Upper lobe of left lung (tissue), 6 donors: ENCODE measurements at places on chromosomes 5 and 9. TPM values are rescaled to one million over a fixed set of nuclear protein-coding genes. Genes with fewer than 3 reads are reported as not detected.

GRCh38 chr5:78320401-78320800 is 25.9 kb upstream of the AP3B1 start:
- H3K4me1 ChIP-seq = no peaks in the 10 kb centered on the region
- no peak overlapping the region for H3K27ac ChIP-seq
- H3K4me3 ChIP-seq = no peak overlapping the region
- no peaks in the 10 kb centered on the region for H3K27me3 ChIP-seq
- DNase-seq = no peak

DNA sequence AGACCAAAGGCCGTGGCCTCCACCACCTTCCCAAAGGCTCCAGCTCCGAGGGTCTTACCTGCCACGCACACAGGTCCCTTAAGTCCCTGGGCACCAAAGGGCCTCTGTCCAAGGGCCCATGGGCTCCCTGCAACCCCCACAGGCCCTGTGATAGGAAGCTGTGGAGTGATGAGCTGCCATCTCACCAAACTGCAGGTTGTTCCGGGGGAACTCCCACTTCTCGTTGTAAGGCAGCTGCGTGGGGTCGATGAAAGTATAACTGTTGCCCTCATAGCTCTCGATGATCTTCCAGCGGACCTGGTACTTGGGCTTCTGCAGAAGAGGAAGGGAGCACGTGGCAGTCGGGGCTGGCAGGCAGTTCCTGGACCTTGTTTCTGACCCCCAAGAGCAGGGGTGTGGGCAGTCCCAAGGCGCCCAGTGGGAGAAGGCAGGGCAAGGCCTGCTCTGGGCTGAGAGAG is 24.8 kb downstream of the CSF1R start:
- peaks cover 4% of the 10 kb centered on the region for H3K4me1 ChIP-seq
- H3K4me3 ChIP-seq = no peak overlapping the region
- H3K27ac ChIP-seq = no peak overlapping the region
- no peak for DNase-seq

DNA sequence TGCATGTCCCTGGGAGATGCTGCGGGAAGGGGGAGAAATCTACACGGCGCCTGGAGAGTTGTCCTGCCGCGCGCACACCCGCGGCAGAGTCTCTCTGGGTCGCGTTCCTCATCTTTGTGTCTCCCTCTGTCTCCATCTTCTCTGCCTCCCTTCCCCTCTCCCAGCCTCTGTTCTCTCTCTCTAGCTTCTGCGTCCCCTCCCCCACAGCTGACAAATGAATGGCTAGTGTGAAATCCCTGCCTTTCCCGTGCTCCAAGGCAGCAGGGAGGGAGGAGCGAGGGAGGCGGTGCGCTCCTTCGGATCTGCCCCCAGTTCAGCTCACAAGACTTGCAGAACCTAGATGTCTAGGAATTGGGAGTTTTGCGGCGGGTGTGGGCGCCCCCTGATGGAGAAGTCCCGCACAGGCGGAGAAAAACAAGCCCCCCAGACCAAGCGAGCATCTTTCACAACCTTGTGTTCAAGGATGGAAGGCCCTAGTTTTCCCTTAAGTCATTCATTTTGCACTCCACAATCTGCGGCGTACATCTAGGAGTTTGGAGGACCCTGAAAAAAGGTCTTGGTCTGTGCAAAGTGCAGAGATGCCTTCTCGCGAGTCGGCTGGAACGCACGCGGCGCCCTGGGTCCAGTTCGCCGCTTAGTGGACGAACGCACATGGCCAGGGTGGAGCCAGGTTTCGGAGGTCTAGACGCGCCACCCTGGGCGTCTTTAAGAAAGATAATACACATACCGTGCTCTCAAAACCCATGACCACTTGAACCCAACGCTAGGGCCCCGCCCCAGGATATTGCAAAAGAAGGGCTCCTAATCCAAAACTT is 2.0 kb downstream of the VCAN start:
- peaks cover 5% of the 10 kb centered on the region for H3K27me3 ChIP-seq
- peak overlapping the region; percentile 53 for H3K4me3 ChIP-seq
- DNase-seq = peak; percentile 83

DNA sequence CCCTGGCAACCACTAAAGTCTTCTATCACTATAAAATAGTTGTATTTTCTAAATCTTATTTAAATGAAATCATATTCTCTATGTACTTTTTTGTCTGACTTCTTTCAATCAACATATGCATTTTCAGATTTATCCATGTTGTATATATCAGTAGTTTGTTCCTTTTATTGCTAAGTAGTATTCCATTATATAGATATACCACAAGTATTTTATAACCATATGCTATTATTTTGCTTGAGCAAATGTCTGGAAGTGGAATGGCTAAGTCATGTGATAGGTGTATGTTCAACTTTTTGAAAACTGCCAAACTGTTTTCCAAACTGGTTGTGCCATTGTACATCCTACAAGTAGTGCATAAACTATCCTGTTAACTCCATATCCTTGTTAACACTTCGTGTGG is 131.1 kb downstream of the CWC27 start:
- H3K27me3 ChIP-seq = no peaks in the 10 kb centered on the region
- no peak overlapping the region for H3K4me3 ChIP-seq
- H3K4me1 ChIP-seq = no peaks in the 10 kb centered on the region
- H3K36me3 ChIP-seq = no peaks in the 10 kb centered on the region
- DNase-seq = no peak
- H3K27ac ChIP-seq = no peak overlapping the region

GRCh38 chr9:97412626-97413385 is 910 bp downstream of the TDRD7 start:
- DNase-seq = no peak
- H3K4me3 ChIP-seq = peak overlapping the region; percentile 96
- H3K27me3 ChIP-seq = no peaks in the 10 kb centered on the region
- H3K27ac ChIP-seq = peak overlapping the region; percentile 87
- no peaks in the 10 kb centered on the region for H3K36me3 ChIP-seq

Gene NR5A1
- total RNA-seq = not detected

Gene TTC23L
- 0.11 TPM for total RNA-seq

Gene GGTA1
- total RNA-seq = 9.5 TPM
